ENCODE measurements at places on chromosomes 12 and 14.
A peak's percentile ranks its signal among the peaks of the same experiment; 100 is the strongest.

DNA sequence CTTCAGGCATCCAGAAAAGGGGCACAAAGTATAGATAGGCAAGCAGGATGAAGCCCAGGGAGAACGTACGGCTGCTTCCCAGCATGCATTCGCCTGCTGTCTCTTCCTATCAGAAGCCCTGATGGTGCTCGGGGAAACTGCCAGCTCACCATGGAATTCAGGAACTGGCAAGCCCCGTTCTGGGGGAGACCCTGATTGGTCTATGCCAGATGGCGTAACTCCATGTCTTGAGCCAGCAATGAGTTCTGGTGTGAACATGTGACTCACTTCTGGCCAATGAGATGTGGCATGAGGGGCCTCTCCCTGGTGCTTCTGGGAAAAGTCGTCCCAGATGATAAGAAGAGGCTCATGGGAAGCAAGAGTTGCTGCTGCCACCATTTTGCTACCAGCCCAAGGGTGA lies 270.8 kb downstream of the BCL11B start:
- DNase-seq = no peak

DNA sequence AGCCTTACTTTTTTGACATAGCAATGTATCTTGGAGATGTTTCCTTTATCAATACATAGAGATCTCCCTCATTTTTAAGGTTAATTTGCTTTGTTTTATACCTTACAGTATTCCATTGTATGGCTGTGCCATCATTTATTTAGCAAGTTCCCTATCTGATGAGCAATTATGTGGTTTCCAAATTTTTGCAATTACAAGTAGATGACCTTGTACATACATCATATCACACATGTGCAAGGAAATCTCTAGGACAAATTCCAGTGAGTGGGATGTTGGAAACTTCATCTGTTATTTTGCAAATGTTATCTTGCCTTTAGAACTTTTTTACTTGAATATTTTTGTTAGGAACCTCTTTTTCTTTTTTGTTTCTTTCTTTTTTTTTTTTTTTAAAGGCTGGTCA lies 49.7 kb downstream of the DRAM1 start:
- no peak for DNase-seq

DNA sequence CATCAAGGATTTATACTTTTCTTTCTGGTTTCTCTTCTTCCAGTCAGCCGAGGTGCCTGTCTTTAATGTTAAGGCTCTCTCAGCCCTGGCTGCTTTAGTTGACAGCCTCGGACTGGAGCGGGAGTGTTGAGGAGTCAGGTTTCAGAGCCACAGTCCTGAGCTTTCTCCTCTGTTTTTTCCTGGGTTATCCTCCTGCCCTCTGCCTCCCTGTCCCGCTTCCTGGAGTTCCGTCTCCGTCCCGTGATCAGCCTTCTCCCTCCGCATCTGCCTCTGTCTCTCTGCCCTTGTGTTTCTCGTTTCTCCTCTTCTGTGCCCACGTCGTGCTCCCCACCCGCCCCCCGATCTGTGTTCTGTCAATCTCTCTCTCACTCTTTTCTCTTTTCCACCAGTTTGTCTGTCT lies 33.0 kb downstream of the IQSEC3 start:
- peak; percentile 34 for DNase-seq

DNA sequence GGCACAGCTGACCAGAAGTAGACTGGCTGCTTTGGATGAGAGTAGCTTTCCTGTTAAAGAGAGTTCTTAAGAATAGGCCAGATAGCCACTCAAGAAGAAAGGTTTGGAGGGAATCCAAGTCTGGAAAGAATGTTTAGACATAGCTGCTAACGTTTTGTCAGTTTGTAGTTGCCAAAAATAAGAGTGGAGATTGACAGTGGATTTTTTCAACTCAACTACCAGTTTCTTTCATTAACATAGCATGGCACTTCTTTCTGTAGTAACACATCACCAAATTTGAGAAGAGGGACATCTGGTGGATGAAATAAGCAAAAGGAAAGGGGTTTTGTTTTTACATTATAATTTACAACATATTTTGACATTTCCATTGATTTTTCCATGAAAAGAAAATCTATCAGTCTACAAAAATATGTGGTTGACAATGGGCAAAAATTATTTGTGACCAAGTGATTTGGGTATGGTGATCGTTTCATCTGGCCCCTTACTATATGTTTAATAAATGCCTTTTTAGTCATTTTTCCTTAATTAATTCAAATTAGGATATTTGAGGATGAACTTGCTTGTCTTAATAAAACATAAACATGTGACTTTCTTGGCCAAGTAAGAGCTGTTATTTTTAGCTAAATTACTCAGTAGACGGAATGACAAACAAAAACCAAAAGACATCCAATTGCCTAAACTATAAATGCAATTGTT lies 71.1 kb downstream of the PTPRR start:
- no peak for DNase-seq

- no peak for DNase-seq
Observed at GRCh38 chr12:68403296-68403695, 71.1 kb upstream of the MDM1 start.

DNA sequence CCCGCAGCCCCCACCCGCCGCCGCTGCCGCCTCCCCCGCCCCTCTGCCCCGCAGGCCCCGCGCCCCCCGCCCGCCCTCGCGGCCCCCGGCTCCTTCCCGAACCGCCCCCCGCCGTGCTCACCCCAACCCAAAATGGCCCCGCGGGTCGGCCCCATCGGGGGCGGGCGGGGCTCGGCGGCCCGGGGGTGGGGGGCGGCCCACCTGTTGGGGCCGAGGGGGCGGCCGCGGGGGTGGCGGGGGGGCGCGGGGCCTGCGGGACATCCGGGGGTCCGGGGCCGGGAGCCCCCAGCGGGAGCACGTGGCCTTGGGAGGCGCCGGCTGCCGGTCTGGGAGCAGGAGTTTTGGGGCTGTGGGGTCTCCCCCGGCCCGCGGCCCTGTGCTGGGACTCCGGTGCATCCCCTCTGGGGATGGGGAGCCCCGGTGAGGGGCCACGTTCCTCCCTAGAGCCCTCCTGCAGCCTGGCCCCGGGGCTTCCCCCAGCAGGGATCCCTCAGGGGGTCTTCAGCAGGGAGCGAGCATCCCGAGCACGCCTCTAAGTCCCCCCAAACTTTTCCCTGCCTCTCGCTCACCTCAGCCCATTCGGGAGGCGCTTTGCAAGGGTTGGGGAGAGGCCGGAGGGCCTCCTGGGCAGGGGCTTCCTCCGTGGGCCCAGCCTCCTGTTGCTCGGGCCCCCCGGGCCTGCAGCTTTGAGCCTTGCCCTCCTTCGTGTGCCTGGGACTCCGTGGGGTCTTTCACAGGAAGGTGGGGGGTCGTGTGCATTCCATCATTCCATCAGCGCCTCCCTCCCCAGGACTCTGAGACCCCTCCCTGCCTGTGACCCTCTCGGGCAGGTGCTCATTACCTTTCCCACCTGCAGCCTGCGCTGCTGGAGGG lies 710 bp downstream of the MTA1 start:
- DNase-seq = no peak
